ENCODE measurements at places on chromosomes 6 and 20.

DNA sequence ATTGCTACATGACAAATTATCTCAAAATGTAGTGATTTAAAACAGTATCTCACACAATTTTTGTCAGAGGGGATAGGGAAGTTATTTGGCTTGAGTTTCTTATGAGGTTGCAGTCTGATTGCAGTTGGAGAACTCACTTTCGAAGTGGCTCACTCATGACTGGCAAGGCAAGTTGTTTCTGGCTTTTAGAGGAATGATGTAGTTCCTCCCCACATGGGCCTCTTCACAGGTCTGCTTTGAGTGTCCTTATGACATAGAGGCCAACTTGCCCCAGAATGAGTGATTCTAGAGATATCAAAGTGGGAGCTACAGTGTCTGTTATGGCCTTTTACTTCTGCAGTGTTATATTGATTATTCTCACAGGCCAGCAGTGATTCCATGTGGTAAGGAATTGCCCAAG lies 6.1 kb downstream of the DOP1A start:
- DNase-seq, result no peak

DNA sequence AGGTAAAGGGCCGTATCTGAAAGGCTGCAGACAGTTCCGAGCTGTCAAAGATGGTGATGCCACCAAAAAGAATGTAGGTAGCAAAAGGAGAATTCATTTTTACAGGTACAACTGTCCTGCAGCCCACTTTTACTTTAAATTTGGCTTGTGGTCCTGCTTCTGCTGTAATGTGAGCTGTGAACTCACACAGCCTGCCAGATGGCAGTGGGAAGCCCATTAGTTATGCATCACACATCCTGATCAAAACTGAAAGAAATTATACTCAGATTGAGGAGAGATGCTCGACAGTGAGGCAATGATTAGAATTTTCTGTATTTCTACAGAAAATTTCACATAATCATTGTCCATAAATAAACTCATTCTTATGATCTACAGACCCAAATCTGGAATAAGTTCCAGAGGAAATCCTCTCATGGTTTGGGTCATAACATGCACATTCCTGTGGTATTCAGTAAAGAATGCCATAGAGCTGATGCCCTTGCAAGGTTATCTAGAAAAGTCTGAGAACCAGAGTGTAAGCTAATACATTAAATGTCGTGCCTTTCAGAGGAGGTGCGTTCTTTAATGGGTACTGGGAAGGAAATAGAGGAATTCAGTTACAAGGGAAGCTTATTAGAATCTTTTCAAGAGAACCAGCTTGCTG lies 23.9 kb upstream of the E2F3 start:
- no peak for DNase-seq

DNA sequence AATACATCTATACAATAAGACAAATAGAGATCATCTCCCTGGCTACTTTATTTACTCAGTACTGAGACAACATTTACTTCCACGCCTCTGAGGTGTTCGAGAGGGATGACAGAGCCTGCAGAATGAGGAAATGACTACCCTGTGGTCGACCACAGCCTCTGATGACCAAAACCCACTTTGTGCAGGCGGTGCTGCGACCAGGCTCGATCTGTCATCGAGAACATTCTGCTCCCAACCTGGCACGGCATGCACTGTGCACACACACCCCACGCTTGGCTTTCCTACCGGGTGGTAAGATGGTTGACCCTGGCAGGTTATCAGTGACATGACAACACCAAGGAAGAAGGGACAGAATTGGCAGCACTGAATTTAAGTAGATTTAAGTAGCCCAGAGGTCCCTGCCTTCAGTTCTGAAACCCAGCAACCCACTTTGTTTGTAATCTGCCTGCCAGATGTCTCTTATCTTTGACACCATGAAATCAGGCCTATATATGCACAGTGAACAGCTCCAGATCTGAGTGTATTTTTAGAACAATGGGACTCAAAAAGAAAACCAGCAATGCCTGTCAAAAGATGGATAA lies 42.6 kb downstream of the TTI1 start:
- DNase-seq, result peak; percentile 51

GRCh38 chr6:145427232-145427631 lies 308.1 kb downstream of the EPM2A start:
- no peak for DNase-seq

Data from CD4-positive, alpha-beta memory T cell (primary cell).